ENCODE measurements at places on chromosomes 7 and 10. TPM values are rescaled to one million over a fixed set of nuclear protein-coding genes. Genes with fewer than 3 reads are reported as not detected.

ELN gene
- total RNA-seq: 2.1 TPM

OPN1SW gene
- total RNA-seq: not detected

RALA gene
- 43.9 TPM for total RNA-seq

CPN1 gene
- not detected for total RNA-seq

CARD11 gene
- total RNA-seq: not detected

EMX2 gene
- not detected for total RNA-seq
